ENCODE measurements at places on chromosomes 7 and 10.

DNA sequence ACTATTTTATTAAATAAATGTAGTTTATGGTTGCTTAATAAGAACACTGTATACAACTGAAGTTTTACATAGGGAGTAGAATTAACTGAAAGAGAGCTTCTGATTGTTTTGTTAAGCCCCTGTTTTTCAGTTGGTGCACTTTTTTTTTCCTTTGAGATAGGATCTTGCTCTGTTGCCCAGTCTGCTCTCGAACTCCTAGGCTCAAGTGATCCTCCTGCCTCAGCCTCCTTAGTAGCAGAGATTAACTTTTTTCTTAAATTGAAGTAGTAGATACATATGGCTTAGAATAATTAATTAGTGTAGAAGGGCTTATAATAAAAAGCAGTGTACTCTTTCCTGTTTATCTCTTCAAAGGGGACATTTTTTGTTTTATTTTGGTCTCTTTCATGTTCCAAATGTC, 11.2 kb downstream of the SDHAF3 start:
- DNase-seq, result no peak

- DNase-seq, result no peak
Measured at GRCh38 chr7:75716992-75717626, 21.6 kb downstream of the HIP1 start.

DNA sequence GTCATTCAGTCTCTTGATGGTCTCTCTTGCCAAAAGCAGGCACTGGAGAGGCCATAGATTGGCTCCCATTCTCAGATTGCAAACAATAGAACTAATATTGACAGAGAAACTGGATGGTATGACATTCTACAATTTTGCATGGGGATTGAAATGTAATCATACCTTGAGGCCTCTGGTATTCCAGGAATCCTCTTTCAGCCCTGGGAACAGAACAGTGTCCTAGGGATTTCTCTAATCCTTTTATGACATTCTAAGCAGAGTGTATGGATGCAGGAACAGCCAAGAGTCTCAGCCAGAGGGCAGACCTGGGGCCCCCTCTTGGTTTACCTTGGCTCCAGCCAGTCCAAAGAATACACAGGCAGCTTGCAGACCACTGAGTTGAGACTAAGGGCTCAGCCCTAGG, 206.4 kb downstream of the KCNMA1 start:
- peak; percentile 25 for DNase-seq

- no peak for DNase-seq
Measured at GRCh38 chr7:21851559-21851967, 94.1 kb downstream of the CDCA7L start.

DNA sequence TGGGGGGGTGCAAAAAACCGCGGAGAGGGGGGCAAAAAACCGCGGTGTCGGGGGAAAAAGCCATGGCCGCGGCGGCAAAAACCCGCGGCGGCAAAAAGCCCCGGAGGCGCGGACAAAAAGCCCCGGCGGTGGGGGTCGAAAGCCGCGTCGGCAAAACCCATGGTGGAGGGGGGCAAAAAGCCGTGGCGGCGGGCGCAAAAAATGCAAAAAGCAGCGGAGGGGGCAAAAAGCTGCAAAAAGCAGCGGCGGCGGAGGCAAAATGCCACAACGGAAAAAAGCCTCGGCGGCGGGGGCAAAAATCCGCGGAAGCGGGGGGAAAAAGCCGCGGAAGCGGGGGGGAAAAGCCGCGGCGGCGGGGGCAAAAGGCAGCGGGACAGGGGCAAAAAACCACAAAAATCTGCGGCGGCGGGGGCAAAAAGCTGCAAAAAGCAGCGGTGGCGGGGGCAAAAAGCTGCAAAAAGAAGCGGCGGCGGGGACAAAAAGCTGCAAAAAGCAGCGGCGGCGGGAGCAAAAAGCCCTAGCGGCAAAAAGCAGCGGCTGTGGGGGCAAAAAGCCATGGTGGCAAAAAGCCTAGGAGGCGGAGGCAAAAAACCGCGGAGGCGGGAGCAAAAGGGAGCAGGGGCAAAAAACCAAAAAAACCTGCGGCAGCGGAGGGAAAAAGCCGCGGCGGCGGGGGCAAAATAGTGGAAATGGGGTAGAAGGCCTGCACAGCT, 418.9 kb downstream of the ZNF716 start:
- no peak for DNase-seq

- DNase-seq, result no peak
Measured at GRCh38 chr7:68684996-68685395, 913.3 kb upstream of the AUTS2 start.

GRCh38 chr10:5827841-5828240, 14.6 kb upstream of the GDI2 start:
- DNase-seq, result no peak

DNA sequence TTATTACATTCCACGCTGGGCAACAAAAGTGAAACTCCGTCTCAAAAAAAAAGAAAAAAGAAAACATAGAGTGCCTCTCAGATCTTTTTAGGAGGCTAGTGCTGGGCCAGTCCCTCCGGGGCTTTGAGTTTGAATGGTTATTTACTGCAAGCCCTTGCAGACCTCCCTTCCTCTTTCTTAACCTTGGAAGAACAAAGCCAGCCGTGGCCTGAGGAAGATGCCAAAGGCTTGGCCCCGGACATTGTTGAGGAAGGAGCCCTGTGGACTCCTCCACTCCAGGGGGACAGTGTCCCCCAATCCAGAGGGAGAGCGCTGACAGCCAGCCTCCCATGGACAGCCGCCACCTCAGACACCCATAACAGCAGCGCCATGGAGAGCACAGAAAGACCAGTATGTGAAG, 5.0 kb downstream of the TSPAN33 start:
- no peak for DNase-seq

DNA sequence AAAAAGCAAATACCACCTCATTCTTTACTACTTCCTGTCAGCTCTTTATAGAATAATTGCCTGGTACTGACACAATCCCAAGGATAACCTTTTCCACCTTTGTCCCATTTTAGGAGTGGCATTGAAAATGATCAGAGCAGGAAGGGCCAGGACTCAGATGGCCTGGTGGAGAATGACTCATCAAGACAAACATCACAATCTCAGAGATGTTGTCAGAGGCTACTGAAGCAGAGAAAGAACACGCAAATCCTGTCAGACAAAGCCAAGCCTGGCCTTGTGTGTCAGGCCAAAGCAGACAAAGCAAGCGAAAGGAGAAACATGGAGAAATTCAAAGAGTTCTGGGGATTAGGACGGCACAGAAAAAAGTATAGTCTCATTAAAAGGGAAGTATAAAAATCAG, 40.9 kb downstream of the NSUN6 start:
- no peak for DNase-seq

DNA sequence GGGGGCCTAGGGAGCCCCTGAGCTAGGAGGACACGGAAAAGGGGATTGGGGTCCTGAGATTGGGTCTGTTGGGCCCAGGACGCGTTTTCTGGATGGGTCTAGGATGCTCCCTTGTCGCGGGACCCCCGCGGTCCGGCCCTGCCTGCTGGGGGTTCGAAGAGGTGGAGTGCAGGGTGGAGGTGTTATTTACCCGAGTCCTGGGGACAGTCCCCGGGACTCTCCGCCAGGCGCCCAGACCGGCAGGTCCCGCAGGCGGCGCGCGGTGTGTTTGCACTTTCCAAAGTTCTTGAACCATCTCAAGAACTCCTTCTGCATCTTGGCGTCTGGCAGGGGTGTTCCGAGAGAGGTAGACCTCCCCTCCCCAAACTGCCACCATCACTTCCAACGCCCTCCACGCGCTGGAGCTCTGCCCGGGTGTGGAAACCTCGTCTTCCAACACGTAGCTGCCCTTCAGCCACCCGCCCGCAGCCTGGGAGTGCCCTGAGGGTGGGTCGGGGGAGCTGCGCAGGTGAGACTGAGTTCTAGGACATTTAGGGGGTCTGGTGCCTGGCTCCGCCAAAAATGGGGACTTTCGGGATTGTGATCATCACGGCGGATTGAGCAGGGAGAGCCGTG, 569 bp downstream of the CAV1 start:
- DNase-seq, result peak; percentile 44

DNA sequence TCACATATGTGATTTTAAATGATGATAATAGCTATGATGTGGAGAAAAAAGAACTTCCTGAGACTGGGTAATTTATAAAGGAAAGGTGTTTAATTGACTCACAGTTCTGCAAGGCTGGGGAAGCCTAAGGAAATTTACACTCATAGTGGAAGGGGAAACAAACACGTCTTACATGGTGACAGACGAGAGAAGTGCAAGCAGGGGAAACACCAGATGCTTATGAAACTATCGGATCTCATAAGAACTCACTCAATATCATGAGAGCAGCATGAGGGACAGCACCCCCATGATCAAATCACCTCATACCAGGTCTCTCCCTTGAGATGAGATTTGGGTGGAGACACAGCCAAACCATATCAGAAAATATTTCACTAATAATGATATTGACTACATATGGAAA, 4.1 kb upstream of the LIPN start:
- DNase-seq, result no peak

DNA sequence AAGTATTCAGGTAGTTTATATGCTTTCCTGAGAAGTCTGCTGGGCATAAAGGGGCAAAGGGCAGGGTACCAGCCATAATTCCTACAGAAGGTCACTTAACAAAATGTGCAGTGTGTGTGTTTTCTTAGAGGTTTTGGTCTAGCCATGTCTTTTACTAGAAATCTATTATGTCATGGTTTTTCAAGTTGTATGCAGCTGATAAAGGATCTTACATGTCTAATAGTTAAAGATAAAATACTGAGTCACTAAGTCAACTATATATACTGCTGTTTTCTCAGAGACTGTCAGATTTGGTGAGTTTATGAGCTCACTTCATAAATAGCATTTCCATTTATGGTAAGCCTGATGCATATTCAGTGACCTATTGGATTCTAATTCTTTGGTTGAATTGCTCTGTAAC, 7.7 kb downstream of the CASP2 start:
- no peak for DNase-seq

DNA sequence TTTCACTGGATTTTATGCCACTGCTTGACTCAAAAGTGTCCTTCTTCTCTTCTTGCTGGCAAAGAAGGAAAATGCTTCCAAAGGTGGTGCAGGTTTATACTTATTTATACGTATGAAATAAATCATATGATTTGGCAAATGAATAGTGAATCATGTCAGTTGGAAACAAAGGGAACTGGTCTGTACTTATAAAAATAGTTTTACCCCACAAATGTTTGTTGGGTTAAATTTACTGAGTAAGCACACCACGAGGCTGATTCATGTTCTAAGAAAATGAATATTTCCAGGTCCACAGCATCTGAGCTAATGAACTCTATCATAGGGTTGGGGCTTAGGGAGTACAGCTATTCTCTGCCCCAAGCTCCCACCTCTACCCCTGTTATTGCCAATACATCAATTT, 232.2 kb downstream of the TRIL start:
- no peak for DNase-seq

- DNase-seq, result no peak
Measured at GRCh38 chr7:132546366-132547127, 29.7 kb downstream of the PLXNA4 start.

DNA sequence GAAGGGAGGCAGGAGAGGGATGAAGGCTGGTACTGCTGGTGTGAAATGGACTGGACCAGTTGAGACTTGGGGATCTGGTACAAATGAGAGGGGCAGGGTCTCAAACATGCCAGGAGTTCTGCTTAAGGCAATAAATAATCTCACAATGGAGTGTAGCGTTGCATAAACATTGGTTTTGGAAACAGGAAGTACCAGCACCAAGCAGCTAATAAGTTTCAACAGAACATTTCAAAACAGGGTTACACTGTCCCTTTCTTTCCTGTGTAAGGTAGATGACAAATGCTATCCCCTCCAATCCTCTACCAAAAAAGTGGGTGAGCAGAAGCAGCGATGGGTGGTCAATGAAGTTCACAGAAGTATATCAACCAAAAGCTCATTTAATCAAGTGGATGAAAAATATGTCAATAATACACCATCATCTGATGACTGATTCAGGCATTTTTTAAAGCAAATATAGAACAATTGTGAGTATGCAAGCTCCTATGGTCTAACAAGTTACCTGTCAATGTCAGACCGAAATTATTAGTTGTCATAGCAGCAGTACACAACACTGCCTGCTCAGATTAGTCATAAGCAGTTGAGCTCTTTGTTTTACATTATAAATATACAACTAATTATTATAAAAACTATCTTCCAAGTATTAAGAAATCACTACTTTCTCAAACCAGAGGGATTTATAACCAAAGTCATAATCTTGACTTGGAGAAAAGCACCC, 220.0 kb downstream of the FAM107B start:
- no peak for DNase-seq

DNA sequence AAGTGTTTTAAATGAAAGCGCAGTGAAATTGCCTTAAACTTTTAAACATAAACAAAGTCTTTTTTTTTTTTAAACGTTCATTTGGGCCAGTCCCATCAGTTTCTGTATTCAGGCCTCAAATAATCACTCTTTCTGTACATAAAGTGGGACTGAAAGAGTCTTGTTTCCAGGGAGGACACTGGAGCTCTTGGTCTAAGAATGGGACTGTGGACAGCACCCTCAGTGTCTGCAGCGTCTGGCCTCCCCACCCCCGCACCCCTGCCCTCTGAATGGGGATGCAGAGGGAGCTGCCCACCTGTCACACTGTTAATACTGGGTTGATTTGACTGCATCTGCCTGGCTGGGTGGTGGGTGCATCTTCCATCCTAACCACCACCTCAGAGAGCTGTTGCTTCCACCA, 5.2 kb downstream of the ZNF365 start:
- DNase-seq, result no peak

DNA sequence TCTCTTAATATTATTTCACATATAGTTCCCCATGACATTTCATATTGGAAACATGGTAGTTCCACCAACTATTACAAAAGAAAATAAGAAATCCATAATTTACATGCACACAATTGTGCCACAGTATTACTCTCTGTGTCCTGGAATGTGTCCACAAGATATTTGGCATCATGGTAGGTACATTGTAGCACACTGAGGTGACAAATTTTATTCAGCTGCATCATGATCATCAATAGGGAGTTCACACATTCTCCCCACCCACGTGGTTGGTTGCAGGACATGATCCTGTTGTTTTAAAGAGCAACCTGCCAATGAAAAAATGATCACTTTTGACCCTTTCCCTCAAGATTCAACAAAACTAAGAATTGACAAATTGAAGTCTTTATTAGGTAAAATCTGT, 67.1 kb upstream of the HECTD2 start:
- no peak for DNase-seq

DNA sequence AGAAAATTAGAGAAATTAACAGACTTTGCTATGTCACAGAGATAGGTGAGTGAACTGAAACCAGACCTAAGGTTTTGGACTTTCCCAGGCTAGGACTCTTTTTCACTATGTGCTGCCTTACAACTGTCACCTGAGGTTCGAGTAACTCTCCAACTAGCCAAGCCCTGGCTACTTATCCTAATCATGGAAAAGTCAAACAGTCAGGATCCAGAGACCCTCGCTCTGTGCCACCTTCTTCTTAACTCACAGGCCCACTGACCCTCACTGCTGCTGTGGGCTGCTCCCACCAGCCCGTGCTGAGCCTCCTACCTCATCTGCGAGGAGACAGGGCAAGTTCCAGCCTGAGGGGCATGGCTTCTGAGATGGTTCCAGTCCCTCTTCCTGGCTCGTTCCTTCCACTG, 211.4 kb upstream of the KLF14 start:
- DNase-seq, result no peak

GRCh38 chr7:129855234-129855673, 97.5 kb downstream of the UBE2H start:
- DNase-seq, result no peak
